CD4-positive, CD25-positive, alpha-beta regulatory T cell (primary cell): ENCODE measurements at places on chromosomes 16 and 17. TPM values are rescaled to one million over a fixed set of nuclear protein-coding genes. Genes with fewer than 3 reads are reported as not detected.
A peak's percentile ranks its signal among the peaks of the same experiment; 100 is the strongest.

SPATA32 gene
- 0.20 TPM for total RNA-seq

TGFB1I1 gene
- total RNA-seq = 1.6 TPM

LMF1 gene
- total RNA-seq = 40.0 TPM

TMEM94 gene
- total RNA-seq = 94.7 TPM

- H3K4me3 ChIP-seq = no peak overlapping the region
- H3K27ac ChIP-seq = no peak overlapping the region
- H3K36me3 ChIP-seq = no peaks in the 10 kb centered on the region
- no peaks in the 10 kb centered on the region for H3K27me3 ChIP-seq
- no peak for DNase-seq
- H3K4me1 ChIP-seq = no peaks in the 10 kb centered on the region
These were observed 24.9 kb downstream of the USP31 start for GRCh38 chr16:23124315-23124714.

DNA sequence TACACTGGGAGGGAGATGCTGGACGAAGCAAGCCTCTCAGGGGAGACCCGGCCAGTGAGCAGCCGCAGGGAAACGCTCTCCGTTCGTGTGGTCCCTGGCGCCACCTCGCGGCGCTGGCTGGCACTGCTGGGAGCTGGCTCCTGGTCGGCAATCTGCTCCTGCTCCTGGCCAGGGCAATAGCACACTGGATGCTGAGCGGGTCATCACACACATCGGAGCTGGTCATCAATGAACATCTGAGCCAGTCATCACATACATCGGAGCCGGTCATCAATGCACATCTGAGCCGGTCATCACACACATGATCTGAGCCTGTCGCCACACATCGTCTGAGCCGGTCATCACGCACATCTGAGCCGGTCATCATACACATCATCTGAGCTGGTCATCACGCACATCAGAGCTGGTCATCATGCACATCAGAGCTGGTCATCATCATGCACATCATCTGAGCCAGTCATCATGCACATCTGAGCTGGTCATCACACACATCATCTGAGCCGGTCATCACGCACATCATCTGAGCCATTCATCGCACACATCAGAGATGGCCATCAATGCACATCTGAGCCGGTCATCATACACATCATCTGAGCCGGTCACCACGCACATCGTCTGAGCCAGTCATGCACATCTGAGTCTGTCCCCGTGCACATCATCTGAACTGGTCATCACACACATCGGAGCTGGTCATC lies 217.3 kb downstream of the RBFOX3 start:
- H3K4me1 ChIP-seq = no peaks in the 10 kb centered on the region
- peaks cover 6% of the 10 kb centered on the region for H3K27me3 ChIP-seq
- H3K36me3 ChIP-seq = no peaks in the 10 kb centered on the region
- H3K4me3 ChIP-seq = no peak overlapping the region
- H3K27ac ChIP-seq = no peak overlapping the region
- DNase-seq = peak; percentile 46

DNA sequence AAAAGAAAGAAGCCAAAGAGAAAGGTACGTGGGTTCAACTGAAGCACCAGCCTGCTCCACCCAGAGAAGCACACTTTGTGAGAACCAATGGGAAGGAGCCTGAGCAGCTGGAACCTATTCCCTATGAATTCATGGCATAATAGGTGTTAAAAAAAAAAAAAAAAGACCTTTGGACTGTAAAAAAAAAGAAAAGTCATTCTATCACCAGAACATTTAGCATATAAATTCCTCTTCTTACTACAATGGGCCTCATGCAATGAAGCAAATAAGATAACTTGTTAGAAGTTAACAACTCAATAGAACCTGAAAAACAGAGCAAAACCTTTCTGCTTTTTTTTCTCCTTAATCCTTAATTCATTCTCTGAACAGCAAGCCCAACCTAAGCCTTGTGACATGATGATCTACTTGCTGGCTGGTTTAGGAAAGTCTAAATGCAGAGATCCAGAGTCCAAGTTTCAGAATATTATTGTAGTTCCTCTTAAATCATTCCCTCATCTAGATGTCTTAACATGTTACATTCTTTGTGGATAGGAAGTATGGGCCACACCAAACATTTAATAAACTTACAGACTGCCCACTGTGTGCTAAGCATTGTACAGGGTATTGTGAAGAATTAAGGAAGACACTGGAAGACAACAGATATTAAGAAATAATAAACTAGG lies 45.4 kb downstream of the BRCA1 start:
- no peaks in the 10 kb centered on the region for H3K27me3 ChIP-seq
- H3K36me3 ChIP-seq = no peaks in the 10 kb centered on the region
- DNase-seq = no peak
- no peaks in the 10 kb centered on the region for H3K4me1 ChIP-seq

DNA sequence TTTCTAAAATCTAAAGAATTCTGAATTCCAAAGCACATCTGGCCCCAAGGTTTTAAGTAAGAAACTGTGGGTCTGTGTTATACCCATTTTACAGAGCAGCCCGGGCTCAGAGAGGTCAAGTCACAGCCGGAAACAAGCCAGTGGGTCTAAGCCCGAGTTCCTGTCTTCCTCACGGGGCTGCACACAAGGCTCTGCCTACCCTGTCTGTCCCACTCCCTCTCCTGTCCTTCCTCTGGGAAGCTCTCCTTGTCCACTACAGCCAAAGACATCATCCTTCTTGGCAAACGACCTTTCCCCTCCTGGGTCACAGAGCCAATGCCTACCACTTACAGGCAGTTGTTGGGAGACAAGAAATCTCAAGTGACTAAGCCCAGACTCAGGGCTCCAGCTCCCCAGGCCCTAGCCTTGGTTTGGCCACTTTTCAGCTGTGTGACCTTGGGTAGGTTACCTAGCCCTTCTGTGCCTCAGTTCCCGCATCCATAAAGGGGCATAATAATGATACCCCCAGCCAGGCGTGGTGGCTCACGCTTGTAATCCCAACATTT lies 55.6 kb upstream of the MAP3K14 start:
- H3K27me3 ChIP-seq = no peaks in the 10 kb centered on the region
- no peak for DNase-seq
- H3K36me3 ChIP-seq = no peaks in the 10 kb centered on the region
- no peak overlapping the region for H3K4me3 ChIP-seq
- no peak overlapping the region for H3K27ac ChIP-seq
- peaks cover 8% of the 10 kb centered on the region for H3K4me1 ChIP-seq

- H3K4me3 ChIP-seq = no peak overlapping the region
- H3K4me1 ChIP-seq = no peaks in the 10 kb centered on the region
- no peak overlapping the region for H3K27ac ChIP-seq
- DNase-seq = no peak
- H3K27me3 ChIP-seq = no peaks in the 10 kb centered on the region
- peaks cover 13% of the 10 kb centered on the region for H3K36me3 ChIP-seq
These were observed 172.8 kb upstream of the CHMP6 start for GRCh38 chr17:80818871-80819270.
